ENCODE measurements at places on chromosomes 16 and 17.

GRCh38 chr17:79800325-79801155 lies 3.7 kb upstream of the CBX8 start:
- no peak for DNase-seq

GRCh38 chr17:49862781-49863331 lies 15.0 kb upstream of the TAC4 start:
- DNase-seq: no peak

DNA sequence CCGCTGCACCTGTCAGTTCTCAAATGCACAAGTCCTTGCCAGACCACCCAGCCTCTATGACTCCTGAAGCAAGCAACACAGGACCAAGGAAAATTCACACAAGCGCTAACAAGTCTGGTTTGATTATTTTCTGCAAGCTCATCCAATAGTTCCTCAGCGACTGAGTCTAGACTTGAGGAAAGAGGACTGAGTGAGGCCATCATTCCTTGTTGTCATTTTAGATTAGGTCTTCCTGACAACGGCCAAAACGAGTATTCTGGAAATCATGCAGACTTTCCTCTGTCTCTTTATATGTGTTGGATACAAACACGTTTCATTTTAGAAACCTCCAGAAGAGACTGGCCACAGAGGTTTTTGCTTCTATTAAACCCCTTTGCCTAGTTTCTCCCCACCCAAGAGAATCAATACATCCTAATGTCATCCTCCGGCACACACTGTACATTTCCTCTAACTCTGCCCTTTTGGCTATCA lies 561 bp downstream of the CCDC47 start:
- DNase-seq: no peak

DNA sequence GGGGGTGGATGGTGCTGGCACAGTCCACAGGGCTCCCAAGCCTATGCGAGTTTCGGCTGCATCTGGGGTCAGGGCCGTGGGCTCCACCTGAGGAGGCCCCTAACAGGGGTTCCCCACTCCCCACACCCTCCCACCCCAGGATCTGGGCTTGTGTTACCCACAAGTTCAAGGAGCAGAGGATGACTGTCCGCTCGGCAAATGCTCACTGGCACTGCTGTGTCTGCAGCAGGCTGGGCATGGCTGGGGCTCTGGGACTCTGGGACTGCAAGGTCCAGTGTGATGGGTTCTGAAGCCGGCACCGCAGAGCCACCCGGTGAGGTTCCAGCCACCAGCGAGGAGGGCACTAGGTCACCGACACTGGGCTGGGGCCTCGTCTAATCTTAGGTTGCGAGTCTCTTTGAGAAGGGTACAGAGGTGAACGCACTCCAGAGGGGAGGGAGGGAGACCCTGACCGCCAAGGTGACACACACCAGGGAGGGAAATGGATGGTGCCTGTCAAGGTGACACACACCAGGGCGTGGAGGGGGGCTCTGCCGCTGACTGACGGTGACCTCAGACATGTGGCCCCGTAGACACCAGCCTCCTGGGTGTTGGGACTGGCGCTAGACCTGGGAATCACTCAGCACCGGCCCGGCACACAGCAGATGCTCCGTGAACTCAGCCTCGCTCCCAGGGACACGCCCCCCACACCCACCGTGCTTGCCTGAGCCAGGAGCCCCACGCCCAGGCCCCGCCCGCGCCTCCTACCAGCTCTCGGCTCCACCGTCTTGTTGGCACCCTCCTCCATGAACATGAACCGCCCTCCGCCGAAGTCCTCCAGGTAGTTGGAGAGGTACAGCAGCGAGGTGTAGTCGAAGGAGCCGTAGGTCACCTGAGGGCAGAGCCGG lies 20.5 kb upstream of the HEXD start:
- DNase-seq: no peak

- no peak for DNase-seq
Measured at GRCh38 chr16:83842756-83843507, 35.2 kb downstream of the HSBP1 start.

DNA sequence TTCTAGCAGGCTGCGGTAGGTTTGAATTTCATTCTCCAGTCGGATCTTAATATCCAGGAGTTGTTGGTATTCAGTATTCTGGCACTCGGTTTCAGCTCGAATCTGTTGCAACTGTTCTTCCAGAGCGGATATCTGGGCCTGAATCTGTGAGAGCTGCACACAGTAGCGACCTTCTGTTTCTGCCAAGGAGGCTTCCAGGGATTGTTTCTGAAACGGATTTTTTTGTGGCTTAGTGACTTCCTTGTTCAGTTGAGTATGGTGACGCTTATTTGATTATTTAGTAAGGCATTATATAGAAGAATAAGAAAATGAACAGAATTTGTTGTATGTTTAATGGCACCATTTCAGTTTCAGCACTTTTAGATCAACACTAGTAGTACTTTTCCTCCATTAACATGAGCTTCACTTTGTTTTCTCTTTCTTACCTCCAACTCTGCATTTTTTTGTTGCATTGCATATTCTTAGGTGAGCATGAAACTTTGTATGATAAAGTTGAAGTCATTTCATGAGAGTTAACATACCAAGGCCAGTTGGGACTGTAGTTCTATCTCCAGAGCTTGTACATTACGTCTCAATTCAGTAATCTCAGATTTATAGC lies 2.8 kb downstream of the KRT10 start:
- no peak for DNase-seq
